BJ (cell line): ENCODE measurements at places on chromosomes 3 and 15. TPM values are rescaled to one million over a fixed set of nuclear protein-coding genes. Genes with fewer than 3 reads are reported as not detected.

Gene AMIGO3
- not detected in 2 replicates for polyA plus RNA-seq

Gene RETNLB
- polyA plus RNA-seq, result not detected in 2 replicates

Gene GOLGA6L10
- polyA plus RNA-seq, result 0.44 and 0.63 TPM in 2 replicates

Gene TRAT1
- polyA plus RNA-seq, result not detected in 2 replicates

Gene SNURF
- polyA plus RNA-seq, result 3.1 and 5.3 TPM in 2 replicates

Gene ARL14
- not detected in 2 replicates for polyA plus RNA-seq

Gene LAMB2
- polyA plus RNA-seq, result 967 and 1,544 TPM in 2 replicates

Gene KBTBD13
- polyA plus RNA-seq, result not detected in 2 replicates

Gene CHRNA5
- 1.1 and 1.9 TPM in 2 replicates for polyA plus RNA-seq

Gene CDCP1
- 1.0 and 1.3 TPM in 2 replicates for polyA plus RNA-seq

Gene ROPN1
- polyA plus RNA-seq, result not detected in 2 replicates

Gene WDR49
- not detected in 2 replicates for polyA plus RNA-seq

DNA sequence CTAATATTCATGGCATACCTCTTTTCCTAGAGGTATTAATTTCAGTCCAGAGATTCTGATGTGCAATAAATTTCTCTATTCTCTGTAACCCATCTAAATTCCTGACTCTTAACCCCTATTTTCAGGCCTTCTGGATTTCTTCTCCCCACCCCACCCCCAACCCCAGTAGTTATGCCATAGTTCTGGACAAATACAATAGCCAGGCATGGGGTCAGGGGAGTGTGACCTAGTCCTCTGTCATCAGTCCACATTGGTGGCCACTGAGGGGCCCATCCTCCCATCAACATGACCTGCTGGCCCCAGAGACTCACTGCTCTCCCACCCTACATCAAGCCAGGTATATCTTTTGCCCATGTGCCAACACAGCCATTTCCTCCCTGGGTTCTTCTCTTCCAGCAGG is 3.8 kb upstream of the LIPC start:
- DNase-seq, result no peak

GRCh38 chr15:45637141-45637540 is 2.3 kb downstream of the SQOR start:
- DNase-seq, result no peak

GRCh38 chr15:83598031-83598430 is 55.9 kb upstream of the ADAMTSL3 start:
- DNase-seq, result no peak

- no peak for DNase-seq
Measured at GRCh38 chr15:77026501-77027110, 31.7 kb downstream of the PSTPIP1 start.

DNA sequence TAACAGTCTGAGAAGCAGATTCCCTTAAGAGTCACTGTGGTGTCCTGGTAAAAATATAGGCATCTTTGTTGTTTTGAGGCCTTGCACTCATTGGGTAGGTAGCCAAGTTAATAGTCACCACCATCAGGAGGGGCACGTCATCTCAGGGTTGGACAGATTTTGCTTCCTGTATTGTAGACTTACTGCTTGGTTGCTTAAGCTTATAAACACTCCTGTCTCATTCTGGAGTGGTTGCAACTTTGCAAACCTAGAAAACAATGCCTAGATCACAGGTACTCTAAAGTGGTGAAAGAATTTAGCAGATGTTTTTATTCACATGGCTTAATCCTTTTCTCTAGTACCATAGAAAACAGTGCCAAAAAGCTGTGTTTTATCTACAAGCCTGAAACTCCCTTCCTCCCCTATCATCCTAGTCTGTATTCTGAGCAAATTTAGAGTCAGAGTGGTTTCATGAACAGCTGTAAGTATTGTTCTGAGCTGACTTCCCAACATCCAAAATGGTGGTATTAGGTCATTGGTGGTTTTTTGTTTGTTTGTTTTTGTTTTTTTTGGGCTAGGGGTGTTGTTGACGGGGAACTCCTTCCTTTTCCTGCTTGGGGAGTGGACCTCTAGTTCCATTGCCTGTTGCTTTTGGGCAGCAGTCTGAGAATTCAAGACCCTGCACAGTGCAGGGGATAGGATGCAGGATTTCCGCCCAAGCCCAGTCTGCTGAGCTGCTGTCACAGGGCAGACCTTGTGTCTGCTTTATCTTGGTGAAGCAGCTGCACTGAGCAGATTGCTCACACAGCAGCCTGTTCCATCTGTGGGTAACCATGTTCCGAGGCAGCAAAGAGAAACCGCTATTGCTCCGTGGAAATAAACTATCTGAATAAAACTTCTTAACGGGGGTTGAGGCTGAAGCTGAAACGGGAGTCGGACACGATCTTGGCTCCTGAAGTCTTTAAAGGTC is 202.0 kb downstream of the AKAP13 start:
- DNase-seq, result no peak

GRCh38 chr15:101765772-101766456 is 37.4 kb upstream of the OR4F6 start:
- DNase-seq, result no peak

DNA sequence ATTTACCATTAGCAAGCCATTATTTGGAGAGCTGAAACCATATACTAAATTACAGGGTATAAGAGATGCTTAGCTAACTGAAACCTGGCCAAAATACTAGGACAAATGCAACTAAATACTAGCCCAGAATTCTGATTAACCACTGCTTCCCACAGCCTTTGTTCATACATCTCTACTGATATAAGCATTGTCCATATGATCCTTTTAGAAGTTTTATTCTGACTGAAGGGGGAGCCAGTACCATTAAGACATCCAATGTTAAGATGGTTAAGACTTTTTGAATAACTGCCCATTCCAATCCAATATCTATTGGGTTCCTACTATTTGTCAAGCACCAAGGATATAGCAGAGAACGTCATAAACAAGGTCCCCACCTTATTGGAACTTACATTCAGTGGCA is 421.3 kb downstream of the FOXP1 start:
- DNase-seq, result no peak

- DNase-seq, result no peak
Measured at GRCh38 chr15:65077981-65078352, 1.4 kb downstream of the KBTBD13 start.

- no peak for DNase-seq
Measured at GRCh38 chr3:38149708-38150107, 11.2 kb downstream of the MYD88 start.

GRCh38 chr15:25068696-25069095 is 113.9 kb downstream of the SNRPN start:
- no peak for DNase-seq

GRCh38 chr3:169965562-169966427 is 812 bp upstream of the SEC62 start:
- no peak for DNase-seq
